Activated CD8-positive, alpha-beta T cell treated with anti-CD3 and anti-CD28 coated beads for 36 hours (primary cell): ENCODE measurements at places on chromosomes 11 and 22.
A peak's percentile ranks its signal among the peaks of the same experiment; 100 is the strongest.

DNA sequence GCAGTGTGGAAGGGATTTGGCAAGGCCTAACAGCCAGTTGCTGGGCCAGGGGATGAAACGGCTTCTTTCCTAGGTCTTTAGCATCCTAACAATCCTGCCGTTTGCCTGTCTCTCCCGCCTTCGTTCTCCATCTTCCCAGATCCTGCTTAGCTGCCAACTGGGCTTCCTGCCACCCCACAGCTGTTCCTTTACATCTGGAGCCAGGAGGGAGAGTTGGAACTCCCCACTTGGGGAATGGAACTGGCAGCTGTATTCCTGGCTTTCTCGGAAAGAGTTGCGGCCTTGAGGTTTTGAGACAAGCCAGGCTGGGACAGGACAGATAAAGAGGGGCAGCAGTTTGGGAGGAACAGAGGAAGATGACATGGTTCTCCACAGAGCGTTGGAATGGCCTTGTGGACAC, 59.6 kb downstream of the ST3GAL4 start:
- no peak overlapping the region for H3K4me3 ChIP-seq
- H3K27me3 ChIP-seq: peaks cover 4% of the 10 kb centered on the region
- DNase-seq: no peak
- peaks cover 7% of the 10 kb centered on the region for H3K36me3 ChIP-seq

- no peaks in the 10 kb centered on the region for H3K27me3 ChIP-seq
- no peaks in the 10 kb centered on the region for H3K4me1 ChIP-seq
- no peaks in the 10 kb centered on the region for H3K36me3 ChIP-seq
- H3K4me3 ChIP-seq: no peak overlapping the region
Observed at GRCh38 chr11:128061281-128061871, 526.0 kb downstream of the ETS1 start.

GRCh38 chr11:130070109-130070845, 583 bp downstream of the APLP2 start:
- peaks cover 7% of the 10 kb centered on the region for H3K27me3 ChIP-seq
- no peak overlapping the region for H3K27ac ChIP-seq
- DNase-seq: peak; percentile 55
- peak overlapping the region; percentile 85 for H3K4me3 ChIP-seq

GRCh38 chr22:22226448-22227187, 18.0 kb upstream of the VPREB1 start:
- no peaks in the 10 kb centered on the region for H3K36me3 ChIP-seq
- peaks cover 5% of the 10 kb centered on the region for H3K27me3 ChIP-seq
- no peak for DNase-seq
- no peaks in the 10 kb centered on the region for H3K4me1 ChIP-seq
- no peak overlapping the region for H3K4me3 ChIP-seq

DNA sequence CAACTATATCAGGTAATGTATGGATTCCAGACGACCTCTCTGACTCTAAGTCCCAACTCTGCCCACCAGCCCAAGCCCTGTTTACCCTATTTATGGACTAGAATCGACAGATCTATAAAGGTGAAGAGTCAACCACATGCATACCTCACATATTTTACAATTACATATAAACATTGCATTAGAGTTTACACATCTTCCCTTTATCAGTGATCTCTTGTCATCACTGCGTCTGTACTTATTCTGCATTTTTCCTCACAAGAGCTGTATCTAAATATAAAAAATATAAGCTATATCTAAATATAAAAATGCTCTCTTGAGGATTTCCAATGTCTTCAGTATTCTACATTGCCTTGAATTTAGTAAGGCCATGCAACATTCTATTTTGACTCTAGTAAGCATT, 8.5 kb downstream of the FIBIN start:
- DNase-seq: no peak
- H3K4me1 ChIP-seq: no peaks in the 10 kb centered on the region
- no peaks in the 10 kb centered on the region for H3K36me3 ChIP-seq
- H3K27ac ChIP-seq: no peak overlapping the region

- no peaks in the 10 kb centered on the region for H3K36me3 ChIP-seq
- no peak for DNase-seq
- no peak overlapping the region for H3K27ac ChIP-seq
- H3K4me1 ChIP-seq: peaks cover 6% of the 10 kb centered on the region
- no peak overlapping the region for H3K4me3 ChIP-seq
Observed at GRCh38 chr11:120575461-120575860, 63.9 kb downstream of the GRIK4 start.

GRCh38 chr11:1121813-1122663, 35.7 kb upstream of the MUC5AC start:
- H3K4me1 ChIP-seq: no peaks in the 10 kb centered on the region
- no peaks in the 10 kb centered on the region for H3K36me3 ChIP-seq
- DNase-seq: no peak
- H3K4me3 ChIP-seq: no peak overlapping the region
- H3K27ac ChIP-seq: no peak overlapping the region
